ENCODE measurements at places on chromosomes 12 and 14.

- DNase-seq, result no peak
These were observed 8.8 kb downstream of the PLXNC1 start for GRCh38 chr12:94157181-94157580.

GRCh38 chr14:30849354-30849753, 25.0 kb upstream of the COCH start:
- DNase-seq, result no peak

DNA sequence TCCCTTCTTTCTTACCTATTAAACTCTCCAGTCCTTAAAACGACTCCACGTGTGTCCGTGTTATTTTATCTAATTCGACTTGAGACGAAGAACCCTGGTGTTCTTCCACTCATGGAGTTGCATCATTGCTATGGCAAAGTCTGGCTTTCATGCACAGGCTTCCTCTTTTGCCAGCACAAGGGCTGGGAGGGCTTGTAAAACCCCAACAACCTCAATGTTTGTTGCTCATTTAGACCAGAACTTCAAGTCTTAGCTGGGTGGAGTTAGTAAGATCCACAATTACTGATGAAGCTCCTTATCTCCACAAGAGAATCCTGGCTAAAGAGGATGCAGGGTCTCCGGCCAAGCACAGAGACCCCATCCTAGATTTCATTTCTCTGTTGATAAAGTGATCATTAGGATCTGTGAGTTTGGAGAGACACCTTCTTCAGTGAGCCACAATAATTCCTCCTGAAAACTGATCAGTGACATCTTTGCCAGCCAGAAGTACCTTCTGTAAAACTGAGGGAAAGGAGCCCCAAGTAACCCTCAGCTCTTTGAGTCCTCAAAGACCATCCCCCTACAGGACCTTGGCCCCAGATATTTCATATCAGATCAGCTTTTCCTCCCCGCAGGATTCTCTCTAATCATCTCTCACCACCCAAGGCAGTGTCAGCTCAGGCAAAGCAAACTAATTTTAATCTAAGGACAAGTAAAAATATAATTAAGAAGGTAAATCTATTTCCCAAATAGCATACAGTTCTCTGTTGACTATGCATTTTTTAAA, 514.6 kb downstream of the FUT8 start:
- DNase-seq, result no peak

DNA sequence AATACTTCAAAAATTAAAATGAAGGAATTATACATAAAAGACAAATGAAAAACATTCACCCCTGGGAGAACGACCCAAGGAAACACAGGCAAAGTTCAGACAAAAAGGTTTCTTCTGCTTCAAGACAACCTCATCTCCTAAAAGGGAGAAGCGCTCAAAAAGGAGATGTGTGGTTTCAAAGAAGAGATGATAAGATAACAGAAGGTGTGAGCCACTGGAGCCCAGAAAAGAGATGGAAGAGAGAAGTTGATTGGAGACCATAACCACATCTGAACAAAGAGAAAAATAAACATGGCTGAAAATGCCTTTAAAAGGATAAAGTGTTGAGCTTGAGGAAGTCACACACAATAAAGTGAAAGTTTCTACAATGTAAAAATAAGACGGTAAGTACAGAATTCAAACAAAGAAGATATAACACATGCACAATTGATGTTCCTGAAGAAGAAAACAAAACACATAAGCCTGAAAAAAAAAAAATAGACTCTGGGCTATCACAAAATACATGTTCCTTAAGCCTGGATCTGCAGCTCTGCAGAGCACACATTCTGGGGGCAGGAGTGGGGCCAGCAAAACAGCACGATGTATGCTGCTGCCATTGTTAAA, 51.6 kb upstream of the C14orf180 start:
- DNase-seq, result peak; percentile 8

- DNase-seq, result no peak
These were observed 93.5 kb downstream of the PLEKHA5 start for GRCh38 chr12:19223018-19223417.

- DNase-seq, result no peak
These were observed 98.6 kb upstream of the FAR2 start for GRCh38 chr12:29050503-29050902.

DNA sequence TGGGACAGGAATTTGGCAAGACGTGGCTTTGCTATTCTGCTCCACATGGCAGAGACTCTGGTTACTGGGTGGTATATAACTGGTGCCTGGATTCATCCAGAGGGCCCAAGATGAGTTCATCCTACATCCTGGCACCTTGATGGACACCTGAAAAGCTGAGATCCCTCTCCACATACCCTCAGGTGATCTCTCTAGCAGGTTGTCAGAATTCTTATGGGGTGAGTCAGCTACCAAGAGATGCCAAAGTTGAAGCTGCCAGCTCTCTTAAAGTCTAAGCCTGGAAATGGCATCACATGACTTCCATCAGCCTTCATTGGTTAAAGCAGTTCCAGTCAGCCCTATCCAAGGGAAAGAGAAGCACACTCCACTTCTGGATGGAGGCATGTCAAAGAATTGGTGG, 300.7 kb upstream of the SEL1L start:
- DNase-seq, result no peak

DNA sequence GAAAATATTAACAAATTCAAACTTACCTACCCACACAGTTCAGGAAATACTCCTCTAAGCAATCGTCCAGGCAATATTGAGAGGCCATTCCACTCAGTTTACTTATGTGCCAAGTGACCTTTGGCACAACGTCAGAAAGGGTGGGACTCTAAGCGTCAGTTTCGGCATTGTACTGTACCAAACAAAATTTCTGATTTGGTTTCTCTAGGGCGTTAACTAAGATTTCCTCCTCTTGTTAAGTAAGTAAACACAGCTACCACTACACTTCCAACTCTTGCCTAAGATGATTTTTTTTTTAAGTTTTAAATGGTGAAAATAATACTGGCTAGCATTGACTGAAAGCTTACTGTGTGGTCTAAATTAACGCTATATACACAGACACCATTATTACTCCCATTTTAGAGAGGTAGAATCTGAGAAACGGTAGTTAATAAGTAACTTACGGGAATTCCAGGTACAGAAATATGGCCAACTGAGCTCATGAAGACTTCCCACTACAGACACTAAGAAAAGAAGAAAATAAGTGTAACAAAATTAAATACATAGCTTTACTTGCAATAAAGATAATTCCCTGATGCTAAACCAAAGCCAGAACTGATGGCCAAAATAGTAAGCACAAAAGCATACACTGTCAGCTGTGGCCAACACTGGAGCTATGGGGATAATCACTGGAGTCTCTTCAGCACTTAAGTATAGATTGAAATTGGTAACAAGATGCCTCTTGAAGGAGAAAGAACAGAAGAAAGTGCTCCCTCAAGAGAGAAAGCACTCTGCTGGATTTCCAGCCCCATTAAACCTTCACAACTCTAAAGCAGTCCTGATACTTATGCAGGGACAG, 76.1 kb downstream of the EPS8 start:
- DNase-seq, result no peak

GRCh38 chr12:70920891-70921290, 353 bp upstream of the PTPRR start:
- DNase-seq, result no peak

DNA sequence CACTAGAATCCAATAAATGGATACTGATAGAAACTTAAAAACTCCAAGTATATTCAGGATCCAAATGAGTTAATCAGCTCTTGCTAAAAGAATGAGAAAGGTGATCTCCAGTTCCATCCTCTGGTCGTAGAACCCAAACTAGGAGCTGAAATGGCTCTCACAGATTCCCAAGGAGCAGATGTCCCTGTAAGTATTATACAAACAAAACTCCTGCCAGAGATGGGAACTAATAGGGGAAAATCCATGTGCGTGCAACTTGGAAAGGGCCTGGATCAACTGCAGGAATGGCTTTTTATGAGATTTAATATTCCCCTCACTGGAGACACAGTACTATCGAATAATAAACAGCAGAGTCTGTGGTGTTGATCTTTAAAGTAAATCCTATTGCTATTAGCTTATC, 309.2 kb upstream of the TBX3 start:
- DNase-seq, result no peak

GRCh38 chr14:53384536-53384935, 231.4 kb upstream of the DDHD1 start:
- no peak for DNase-seq

DNA sequence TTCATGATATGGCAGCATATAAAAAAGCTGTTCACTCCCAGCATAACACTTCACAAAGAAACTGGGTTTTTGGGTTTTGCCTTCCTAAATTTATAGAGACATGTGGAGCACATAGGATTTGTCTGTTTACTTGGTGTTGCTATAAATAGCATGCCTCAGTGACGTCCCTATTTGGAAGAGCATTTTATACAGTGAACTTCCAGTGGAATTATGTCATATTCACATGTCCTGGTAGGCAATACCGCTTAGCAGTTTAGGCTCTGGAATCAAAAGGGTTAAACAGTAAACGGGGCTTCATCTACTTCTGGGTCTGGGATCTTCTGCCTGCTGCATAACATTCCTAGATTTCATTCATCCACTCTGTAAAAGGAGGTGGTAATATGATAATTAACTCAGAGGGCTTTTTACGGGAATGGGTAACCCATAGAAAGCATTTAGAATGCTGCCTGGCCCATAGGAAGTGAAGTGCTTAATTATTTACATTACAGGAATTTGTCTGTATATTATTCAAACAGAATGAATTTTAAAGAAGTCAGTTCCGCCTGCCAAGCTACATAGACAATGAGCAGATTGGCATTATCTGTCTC, 396.1 kb downstream of the TMTC2 start:
- no peak for DNase-seq

DNA sequence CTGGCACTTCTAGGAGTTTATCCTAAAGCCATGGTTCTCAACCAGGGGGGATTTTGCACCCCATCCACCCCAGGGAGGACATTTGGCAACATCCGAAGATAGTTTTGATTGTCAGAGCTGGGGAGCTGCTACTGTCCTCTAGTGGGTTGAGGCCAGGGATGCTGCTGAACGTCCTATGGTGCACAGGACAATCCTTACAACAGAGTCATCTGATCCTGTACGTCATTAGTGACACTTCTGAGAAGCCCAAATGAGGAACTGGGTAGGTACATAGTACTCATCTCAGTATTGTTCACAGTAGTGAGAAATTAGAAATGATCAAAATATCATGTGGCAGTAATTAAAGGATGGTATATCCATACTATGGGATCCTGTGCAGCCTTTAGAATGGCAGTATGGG, 185.1 kb downstream of the CHST11 start:
- DNase-seq, result no peak

DNA sequence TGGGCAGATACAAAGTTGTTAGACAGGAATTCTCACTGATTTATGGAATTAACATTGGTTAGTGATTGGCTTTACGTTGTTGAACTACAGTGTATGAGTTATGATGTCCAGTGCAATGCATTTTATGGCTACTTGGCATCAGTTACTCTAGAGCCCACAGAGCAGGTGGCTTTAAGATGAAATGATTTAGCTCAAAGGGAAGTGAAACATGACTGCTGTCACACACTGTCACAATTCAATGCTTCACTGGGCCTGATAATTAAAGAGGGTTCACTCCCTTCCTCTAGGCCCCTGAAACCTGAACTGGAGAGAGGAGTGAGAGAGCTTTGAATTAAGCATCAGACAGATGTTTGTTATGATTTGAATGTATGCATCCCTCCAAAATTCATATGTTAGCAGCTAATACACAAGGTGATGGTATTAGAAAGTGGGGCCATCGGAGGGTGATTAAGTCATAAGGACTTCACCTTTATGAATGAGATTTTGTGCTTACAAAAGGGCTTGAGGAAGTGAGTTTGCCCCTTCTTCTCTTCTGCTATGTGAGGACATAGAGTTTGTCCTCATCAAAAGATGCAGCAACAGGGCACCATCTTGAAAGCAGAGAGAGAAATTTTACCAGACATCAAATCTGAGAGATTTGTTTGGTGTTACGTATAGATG, 175.8 kb upstream of the GRIN2B start:
- DNase-seq, result no peak

DNA sequence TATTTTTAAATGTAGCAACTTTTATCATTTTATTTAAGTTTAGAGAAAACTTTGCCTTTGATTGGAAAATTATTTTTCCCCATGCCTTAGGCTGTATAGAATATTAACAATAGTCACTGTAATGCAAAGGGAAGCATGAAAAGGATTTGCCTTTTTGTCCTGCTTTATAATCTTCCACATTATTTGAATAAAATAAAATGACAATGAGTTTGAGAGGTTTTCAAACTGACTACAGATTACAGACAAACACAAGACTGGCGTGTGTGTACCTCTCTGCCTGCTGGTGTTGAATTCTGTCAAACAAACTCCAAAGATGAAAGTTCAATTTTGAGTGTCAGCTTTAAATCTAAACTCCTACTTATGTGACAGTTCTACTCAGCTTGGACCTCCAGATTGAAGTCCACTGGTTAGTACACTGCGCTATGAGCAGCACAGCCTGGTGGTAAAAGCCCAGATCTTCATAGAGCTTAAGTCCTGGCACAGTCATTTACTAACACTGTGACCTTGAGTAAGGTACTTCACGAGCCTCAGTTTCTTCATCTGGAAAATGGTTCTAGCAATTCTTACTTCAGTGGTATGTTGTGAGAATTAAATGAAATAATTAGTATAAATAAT, 98.3 kb upstream of the CPNE8 start:
- no peak for DNase-seq

- no peak for DNase-seq
These were observed 45.2 kb downstream of the WDHD1 start for GRCh38 chr14:54981698-54982097.

DNA sequence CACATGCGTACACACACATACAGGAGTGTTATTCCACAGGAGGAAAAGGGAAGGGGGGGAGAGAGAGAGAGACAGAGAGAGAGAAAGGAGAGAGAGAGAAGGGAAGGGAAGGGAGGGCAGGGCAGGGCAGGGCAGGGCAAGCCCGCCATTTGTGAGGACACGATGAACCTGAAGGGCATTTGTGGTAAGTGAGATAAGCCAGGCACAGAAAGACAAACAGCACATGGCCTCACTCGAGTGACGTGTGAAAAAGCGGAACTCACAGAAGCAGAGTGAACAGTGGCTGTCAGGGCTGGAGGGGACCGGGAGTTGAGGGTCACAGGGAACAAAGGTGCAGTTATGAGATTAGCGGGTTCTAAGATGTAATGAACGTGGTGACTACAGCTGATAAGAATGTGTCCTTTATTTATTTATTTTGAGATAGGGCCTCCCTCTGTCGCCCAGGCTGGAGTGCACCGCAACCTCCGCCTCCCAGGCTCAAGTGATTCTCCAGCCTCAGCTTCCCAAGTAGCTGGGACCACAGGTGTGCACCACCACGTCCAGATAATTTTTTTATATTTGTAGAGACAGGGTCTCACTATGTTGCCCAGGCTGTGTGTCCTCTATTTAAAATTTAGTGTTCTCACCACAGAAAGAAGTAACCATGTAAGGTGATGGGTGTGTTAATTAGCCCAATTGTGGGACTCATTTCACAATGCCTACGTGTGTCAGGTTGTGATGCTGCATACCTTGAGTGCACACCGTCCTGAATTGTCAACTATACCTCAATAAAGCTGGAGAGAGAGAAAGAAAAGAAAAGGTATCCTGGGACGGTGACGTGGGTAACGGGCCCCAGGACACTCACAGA, 18.7 kb upstream of the FBRSL1 start:
- no peak for DNase-seq

DNA sequence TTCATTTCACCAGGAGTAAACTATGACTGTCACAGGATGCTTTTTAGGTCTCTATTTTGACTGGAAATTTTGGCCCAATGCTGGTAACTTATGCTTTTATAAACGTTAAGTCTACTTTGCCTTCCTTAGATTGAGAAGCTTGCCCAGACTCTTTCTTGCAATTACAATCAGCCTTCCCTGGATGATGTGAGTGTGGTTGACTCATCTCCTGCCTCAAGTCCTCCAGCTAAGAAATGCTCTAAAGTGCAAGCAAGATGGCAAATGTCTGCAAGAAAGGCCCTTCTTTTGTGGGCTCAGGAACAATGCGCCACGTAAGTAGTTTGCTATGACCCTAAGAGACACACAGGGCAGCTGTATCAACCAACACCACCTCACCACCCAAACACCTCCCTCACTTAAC, 96.9 kb downstream of the SYNE2 start:
- DNase-seq, result no peak

All from suprapubic skin (tissue), 4 donors.